Activated T-helper 1 cell treated with Interleukin-2 at 50 U/mL for 16 hours (primary cell): ENCODE measurements at places on chromosomes 2 and 18.

GRCh38 chr2:118853129-118853640 lies 5.7 kb upstream of the EN1 start:
- no peak for DNase-seq

DNA sequence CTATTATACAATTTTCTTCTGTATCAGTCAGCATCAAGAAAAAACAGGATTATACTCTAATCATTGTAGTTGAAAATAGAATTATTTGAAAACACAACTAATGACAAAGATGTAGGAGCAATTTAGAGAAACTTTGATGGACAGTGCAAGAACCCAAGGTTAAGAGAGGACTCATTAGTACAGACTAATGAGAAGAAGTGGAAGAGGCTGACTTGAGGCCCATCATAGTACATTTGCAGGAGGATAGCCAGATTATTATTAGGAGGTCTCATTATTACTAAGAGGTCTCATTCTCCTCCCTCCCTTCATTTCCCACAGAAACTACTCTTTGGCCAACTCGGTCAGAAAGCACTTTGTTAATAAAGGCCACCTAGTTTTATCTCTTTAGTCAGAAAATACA lies 1983.0 kb downstream of the SUCLG1 start:
- no peak for DNase-seq

GRCh38 chr2:18074476-18074875 lies 196.0 kb downstream of the KCNS3 start:
- DNase-seq = no peak

DNA sequence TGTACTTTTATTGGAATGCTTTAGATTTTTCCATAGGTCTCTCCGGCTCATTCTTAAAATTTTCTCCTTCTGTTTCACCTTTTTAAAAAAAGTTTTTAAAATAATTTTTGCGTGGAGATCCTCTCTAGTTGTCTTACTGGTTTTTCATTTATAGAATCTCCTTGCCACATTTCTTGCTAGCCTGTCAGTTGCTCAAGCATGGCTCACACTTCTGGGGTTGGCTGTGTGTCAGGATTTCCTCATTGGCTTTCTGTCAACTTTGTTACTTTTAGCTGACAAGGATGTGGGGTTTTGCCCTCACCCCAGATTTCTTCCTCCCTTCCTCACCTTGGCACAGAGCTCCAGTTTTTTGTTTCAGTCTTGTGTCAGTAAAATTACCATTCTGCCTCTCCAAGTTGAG lies 124.6 kb downstream of the ZNF407 start:
- DNase-seq = no peak

GRCh38 chr2:85727798-85728197 lies 26.0 kb upstream of the ATOH8 start:
- DNase-seq = no peak

DNA sequence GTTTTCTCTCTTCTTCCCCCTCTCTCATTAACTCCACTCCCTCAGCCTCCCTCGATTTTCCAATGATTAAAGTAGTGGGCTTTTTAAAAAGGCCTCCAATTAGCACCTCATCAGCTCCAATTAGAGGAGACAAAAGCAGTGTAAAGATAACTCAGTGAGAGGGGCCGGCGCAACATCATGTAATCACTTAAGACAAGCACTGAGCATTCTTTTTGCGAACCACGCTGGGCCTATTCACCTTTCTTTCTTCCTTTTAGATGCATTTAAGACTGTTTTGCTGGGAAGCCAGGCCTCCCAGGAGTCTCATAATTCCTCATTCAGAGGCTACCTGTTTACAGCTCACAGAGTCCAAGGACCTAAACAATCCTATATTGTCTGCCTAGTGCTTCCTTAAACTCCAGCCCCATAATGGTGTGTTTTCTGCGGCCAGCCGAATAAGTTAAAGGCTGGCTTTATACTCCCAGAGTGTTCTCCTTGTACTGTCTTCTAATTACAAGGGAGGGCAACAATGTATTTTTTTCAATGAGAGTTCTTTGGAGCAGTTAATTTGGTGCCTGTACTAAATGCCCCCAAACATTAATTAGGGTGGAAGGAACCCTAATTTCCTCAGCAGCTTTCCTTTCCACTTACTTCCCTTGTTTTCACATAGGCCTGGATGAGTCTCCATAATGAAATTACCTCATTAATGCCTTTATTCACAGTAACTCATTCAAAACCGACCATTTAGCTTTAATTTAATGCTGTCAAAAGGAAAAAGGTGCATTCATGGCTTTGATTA lies 28.0 kb upstream of the LMAN1 start:
- DNase-seq = no peak

DNA sequence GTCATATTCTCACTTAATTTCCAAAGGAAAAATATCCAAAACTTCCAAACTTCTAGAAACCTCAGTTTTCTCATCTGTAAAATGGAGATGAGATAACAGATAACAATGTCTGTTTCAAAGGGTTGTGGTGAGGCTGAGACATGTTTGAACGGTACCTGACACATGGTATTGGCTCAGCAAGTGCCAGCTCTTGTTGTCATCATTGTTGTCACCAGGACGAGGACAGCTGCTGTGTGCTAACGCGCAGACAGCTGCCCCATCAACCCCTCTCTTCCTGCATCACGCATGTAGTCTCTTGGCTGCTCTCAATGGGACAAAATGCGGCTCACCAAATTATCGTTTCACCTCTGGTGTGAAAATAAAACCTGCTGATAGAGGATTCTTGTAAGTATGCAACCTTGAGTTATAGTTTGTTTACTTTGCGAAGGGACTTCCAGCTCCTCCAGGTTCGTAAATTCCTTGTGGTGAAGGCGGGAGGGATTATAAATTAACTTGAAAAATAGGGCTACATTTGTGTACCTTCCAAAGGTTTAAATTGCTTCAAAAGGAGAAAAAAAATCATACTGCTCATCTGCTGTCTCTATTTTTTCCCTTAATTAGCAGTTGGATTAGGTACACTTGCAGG lies 605.4 kb downstream of the BCL11A start:
- DNase-seq = no peak

DNA sequence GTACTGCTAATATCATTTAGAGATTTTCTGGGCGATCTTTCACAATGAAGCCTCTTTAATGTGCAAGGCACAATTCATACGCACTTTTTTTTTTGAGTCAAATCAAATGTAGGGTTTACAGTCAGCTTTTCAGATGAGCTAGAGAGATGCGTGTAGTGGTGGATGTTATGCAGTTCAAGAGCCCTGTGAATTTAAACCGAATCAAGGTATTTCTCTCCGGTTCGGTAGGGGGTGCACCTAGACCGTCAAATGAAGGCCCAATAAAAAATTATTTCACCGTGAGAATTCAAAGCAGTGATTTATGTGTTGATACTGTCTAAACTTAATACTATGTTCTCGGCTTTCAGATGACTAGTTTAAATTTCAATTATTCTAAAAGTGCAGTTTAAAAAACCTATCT lies 1.1 kb downstream of the PTH2R start:
- no peak for DNase-seq

DNA sequence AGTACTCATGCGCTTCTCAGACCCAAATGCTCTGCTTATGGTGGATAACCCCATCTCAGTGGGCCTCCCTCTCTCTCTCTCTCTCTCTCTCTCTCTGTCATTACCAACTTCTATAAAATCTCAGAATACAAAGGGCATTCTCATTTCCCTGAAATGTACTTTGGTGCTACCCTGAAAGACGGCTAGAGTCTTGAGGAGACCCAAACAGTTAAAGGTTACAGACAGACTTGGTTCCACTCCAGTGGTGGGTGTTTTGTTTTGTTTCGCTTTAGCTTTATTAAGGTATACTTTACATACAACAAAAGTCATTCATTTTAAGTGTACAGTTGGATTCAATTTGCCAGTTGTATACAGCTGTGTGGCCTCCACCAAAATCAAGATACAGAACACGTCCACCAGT lies 60.9 kb downstream of the BCL11A start:
- no peak for DNase-seq

DNA sequence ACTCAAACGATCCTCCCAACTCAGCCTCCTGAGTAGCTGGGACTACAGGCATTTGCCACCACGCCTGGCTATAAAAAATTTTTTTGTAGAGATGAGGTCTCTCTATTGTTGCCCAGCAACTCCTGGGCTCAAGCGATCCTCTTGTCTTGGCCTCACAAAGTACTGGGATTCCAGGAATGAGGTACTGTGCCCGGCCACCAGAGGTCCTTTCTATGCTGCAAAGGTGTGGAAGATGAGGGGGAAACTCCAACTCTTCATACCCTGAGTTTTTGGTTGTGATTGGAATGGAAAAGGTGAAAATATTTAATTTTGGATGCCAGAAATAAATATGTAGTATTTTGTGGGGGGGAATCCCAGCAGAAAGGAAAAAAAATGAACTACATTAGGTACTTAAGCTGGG lies 36.0 kb downstream of the MRPL33 start:
- DNase-seq = no peak

- DNase-seq = no peak
Measured at GRCh38 chr2:55763721-55764120, 70.1 kb upstream of the PNPT1 start.

DNA sequence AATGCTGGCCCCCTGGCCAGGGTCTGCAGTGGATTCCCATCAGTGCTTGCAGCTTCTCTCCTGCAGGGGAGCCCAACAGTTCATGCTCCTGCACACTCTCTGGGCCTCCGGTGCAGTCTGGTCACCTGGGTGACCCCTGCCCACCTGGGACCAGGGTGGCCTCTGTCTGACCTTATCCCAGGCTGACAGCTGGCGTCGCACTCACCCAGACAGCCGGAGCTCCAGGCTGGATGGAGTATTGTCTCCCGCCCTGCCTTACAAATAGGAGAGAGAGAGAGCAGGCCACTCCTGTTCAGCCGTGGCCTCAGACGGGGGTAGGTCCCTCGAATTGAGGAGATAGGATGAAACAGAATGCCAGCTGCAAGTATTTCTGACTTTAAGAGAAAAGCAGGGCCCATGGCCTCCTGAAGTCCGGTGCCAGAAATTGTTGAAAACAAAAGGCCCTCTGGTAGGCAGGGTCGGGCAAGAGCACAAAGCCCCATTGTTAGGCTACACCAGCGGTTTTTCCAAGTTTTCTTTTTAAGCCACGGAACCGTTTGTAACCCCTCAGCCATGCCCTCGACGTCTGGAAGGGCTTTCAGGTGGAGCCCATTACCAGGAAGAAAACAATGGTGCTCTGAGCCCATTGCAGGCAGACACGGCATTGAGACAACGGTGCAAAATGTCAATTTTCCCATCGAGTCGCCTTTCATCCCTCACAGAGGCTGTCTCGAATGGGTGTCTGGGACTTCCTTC lies 258.4 kb downstream of the BCL11A start:
- no peak for DNase-seq

DNA sequence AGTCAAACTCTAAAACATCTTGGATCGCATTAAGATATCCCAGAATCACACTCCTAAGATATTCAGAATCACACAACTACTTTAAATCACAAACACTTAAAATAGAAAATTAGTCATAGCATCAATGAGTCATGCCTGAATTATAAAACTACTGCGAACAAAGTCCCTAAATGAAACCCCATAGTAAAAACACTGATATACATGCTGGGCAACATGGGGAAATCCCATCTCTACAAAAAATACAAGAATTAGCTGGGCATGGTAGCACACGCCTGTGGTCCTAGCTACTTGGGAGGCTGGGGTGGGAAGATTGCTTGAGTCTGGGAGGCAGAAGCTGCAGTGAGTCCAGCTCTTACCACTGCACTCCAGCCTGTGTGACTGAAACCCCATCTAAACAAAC lies 101.7 kb downstream of the COBLL1 start:
- no peak for DNase-seq

- DNase-seq = no peak
Measured at GRCh38 chr18:32156855-32157254, 33.0 kb upstream of the MEP1B start.

- no peak for DNase-seq
Measured at GRCh38 chr2:64738026-64738425, 84.3 kb upstream of the SERTAD2 start.

DNA sequence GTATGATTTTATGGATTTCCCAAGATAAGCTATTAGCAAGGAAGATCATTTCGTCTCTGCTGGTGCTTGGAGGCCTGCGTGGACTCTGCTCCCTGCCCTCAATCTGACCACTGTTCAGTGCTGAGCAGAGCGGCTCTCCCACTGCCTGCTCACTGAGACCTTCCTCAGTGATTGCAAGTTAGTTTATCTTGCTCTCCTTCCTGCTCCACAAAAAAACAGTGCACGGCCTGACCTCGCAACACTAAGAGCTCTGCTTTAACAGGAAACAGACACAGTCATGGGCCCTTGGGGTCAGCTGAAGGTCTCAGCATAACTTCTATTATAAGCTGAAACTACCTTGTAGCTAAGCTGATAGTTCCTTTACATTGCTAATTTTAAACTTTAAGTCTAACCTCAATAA lies 53.1 kb downstream of the PRELID3A start:
- DNase-seq = no peak

DNA sequence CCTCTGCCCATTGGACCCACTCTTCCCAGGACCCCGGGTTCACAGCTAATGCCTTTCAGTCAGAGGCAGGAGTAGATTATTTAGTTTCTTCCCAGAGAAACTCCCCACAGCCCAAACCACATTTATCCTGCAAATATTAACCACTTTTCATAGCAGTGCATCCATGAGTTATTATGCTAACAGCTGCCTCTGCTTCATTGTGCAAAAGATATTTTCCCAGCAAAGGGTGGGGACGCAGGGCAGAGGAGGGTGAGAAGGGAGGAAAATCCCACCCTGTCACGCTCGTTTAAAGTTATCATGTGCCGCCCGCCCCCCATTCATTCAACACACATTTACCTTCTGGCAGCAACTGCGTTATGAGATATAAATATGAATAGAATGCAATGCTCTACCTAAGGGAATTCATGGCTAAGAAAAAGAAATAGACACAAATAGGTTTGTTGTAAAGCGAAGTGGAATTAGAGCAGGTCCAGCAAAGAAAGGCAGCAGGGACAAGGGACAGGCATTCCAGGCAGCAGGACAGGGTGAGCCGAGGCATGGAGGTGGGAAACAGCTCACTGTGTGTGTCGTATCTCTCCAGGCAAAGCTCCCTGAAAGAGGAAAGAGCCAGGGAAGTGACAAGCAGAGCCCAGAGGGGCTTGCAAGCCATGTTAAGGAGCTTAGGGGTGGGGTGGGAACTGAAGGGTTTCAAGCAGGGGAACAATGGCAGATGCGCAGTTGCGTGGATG lies 46.3 kb upstream of the LTBP1 start:
- no peak for DNase-seq

DNA sequence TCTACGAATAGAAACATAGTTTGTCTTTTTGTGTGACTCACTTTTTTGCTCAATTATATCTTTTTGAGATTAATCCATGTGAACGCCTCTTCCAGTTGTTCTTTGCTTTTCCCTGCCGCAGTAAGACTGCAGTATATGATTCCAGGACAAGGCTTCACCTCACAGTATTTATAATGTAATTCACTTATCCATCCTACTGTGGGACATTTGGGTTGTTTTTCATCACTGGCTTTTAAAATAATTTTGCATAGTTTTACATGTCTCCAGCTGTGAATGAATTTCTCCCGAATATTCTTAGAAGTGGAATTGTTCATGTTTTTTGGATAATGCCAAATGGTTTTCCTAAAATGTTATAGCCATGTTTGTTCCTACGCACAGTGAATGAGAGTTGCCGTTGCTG lies 21.9 kb downstream of the COPS9 start:
- DNase-seq = no peak

DNA sequence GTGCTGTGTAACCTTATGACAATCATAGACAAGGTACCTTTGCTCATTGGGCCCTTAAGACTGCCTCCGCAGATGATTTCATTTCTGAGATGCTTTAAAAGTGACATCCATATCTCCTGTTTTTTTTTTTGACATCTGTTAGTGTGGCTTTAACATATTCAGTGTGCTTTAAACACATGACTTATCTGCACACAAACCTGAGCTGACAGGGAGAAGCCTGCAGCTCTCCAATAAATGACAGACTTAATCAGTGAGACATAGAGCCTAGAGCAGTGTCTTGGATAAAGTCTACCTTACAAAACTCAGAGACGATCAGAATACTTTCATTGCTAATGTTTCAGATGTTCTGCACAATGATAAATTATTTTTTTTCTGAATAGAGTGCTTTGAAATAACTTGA lies 130.7 kb downstream of the UBE2E3 start:
- no peak for DNase-seq
